Esophagus muscularis mucosa (tissue), 4 donors: ENCODE measurements at places on chromosomes 11 and 22.

GRCh38 chr11:73145986-73146575, 4.0 kb upstream of the FCHSD2 start:
- DNase-seq, result peak; percentile 47

DNA sequence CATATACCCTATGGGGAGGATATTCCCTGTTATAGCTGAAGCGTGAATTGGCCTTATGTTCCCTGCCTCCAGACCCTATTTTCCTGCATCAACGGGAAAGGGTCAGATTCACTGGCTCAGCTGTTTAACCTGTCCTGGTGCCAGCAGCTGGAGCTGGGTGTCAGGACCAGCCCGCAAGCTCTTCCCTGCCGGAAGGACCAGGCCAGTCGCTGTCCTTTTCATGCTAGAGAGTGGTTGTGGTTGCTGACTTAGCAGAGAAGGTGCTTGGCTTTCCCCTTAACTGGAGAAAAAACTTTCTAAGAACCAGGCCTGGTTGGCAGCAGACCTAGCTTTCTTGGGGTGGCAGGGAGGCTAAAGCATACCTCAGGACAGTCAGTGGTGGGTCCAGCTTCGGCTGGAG, 5.2 kb upstream of the SREBF2 start:
- DNase-seq, result no peak

GRCh38 chr22:47171441-47172221, 409.2 kb downstream of the TBC1D22A start:
- DNase-seq, result no peak

DNA sequence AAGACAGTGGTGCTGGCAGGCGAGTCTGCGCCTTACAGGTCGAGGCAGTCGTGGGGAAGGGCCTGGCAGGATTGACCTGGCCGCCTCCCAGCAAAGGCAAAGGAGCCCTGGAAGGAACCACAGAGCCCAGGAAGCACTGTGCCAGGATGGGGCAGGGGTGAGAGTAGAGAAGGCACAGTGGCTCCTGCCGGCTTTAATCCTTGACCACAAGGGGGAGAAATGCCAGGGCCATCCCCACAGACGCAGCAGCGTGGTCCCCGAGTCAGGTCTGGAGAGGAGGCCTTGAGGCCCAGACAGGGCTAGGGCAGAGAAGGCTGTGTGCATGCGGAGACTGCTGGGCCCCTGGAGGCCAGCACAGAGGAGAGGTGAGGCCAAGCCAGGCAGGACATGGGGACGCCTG, 9.9 kb upstream of the NDUFS8 start:
- no peak for DNase-seq

DNA sequence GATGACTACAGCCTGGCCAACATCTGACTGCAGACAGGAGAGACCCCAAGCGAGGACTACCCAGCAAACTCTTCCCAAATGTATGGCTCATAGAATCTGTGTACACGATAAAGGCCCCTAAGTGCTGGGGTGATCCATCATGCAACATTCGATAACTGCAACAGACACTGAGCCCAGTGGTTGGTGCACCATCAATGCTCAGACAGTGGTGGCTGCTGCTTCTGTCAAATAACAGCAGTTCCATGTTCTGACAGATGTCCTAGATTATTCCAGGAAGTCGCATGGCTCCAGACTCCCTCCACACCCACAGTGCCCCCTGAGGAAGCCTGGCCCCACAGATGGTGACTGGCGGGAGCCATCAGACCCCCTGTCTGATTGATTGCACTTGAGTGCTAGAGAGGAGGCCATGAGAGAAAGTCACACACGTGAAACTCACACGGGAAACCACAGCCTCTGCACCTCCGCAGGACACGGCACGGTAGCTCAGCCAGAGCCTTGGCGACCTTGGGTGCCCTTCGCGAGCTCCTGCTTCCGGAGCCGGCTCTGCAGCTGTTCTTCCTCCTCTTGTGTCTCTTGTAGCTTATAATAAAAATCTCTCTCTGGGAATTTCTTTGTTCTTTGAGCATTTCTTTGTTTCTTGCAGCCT, 1155.9 kb downstream of the TBC1D22A start:
- DNase-seq, result peak; percentile 89

GRCh38 chr11:30489076-30489475, 97.1 kb downstream of the MPPED2 start:
- no peak for DNase-seq

DNA sequence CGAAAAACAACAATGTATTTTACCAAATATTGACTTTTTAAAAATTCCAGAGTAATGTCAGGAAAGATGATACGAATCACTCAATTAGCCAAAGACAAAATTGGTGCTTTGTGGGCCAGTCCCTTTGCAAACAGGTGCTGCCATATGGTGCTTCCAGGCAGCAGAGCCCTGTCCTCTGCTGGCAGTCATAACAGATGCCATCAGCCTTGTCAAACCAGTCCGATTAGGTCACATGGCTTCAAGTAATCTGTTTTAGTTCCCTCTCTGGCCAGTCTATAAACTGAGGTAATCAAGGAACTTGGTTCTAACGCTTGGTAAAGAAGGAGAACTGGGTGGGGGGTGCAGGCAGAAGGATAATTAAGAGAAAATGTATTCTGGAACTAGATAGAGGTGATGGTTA, 49.1 kb upstream of the CAPRIN1 start:
- no peak for DNase-seq

GRCh38 chr11:121474680-121475079, 21.9 kb upstream of the SORL1-AS1 start:
- no peak for DNase-seq
